ENCODE measurements at places on chromosomes 5 and 9.

DNA sequence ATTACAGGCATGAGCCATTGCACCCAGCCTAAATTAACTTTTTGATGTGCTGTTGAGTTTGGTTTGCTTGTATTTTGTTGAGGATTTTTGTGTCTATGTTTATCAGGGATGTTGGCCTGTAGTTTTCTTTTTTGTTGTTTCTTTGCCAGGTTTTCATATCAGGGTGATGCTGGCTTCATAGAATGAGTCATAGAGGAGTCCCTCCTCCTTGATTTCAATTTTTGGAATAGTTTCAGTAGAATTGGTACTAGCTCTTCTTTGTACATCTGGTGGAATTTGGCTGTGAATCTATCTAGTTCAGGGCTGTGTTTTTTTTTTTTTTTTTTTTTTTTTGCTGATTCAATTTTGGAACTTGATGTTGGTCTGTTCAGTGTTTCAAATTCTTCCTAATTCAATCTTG lies 1164.3 kb upstream of the DMAC1 start:
- no peak for DNase-seq

DNA sequence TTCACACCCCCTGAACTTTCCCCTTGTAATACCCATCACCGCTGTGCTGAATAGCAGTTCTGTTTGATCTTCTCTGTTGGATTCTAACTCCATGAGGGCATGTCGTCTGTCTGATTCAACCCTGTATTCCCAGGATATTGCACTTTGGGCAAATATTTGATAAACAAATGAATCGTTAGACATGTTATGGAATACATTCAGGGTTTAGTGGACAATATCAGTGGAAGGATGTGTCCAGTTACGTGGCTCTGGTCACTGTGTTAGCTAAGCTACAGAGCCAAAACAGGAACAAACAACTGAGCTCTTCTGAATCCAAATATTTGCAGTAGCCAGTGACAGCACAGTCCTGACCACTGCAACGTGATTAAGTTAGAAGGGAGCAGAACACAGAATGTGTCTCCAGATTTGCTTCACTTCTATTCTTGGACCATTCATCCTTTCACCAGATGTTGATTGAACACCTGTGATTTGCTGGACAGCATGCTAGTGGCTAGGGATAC lies 13.2 kb downstream of the ANGPTL2 start:
- DNase-seq: no peak

GRCh38 chr5:138454121-138454520 lies 11.2 kb upstream of the EGR1 start:
- no peak for DNase-seq

DNA sequence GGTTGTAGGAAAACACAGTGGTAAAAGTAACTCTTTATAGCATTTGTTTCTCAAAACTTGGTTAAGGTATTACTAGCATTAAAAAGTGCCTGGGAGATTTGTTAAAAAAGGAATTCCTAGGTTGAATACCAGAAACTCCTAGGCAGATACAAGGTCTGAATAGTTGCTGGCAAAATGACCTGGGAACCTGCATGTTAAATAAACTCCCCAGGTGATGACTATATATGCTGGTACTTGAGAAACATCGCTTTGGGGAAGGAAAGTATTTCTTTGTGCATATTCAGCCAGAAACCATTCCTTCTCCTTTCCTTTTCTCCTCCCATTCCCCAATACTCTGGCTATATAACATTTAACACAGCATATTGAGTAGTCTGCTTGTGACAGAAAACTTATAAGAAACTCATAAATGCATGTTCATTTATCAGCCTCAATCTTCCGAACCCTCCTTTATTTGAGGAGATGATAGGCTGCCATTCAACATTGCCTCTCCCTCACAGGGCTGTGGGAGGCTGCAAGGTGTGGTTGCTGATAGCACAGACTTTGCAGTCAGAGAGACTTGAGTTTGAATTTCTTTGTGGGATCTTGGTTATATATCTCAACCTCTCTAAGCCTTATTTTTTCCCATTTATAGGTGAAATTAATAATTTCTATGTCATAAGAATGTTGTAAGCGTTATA lies 28.7 kb downstream of the PCSK1 start:
- no peak for DNase-seq

DNA sequence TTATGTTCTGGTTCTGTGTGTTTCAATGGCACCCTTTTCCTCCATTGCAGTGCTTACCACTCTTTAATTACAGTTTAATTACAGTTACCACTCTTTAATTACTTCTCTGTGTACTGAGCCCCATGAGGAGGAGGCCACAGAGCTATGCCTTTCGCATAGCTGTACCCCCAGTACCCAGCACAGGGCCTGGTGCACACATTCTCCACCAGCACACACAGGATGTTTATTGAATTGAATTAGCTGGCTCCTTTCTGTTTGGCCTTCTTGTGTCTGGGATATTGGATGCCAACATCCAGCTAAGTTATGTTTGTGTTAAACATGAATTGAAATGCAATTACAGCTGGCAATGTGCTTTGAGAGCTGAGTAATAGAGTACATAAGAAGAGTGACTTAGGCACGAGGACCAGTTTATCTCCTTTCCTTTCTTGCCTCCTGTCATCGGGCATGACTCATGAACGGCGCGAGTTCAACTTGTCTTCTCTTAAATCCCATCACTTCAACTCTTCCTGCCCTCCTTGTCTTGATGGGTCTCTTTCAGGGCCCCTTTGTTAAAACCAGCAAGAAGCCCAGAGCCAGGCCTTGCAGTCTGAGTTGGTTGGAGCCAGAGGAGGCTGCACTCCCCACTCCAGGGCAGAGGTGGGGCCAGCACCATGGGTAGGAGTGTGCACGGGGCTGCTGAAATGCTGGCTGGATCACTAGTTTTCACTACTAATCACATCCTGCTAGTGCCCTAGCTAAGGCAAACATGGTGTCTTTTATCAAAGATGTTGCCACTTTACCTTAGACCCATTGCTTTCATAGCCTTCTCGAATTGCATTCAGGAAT lies 37.4 kb downstream of the MVB12B start:
- DNase-seq: no peak

DNA sequence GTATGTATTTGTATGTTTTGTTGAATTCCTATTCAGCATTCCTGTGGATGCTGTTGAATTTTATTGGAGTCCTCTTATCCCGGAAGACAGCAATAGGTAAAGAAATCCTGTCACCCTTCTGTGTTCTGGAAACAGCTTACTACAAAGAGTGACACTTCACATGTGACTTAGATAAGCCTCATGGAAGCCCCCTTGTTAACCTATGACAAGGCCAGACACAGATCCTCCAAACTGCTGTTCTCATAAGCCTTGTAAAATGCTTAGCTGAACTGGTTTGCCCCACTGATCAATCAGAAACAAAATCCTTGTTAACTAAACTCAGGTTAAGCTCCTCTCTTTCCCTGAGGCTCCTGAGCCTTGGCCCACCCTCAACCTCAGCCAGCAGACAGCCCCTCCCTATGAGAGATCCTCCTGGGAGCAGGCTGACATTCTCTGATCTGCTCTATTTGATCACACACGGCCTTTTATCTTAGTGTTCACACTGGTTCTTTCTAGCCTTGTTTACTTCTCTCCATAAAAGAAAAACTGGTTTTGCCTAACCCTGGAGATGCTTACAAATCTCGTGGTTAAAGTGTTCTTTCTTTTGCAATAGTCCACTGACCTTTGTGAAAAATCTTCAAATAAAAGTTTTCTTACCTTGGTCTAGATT lies 29.4 kb upstream of the ATP6V1G1 start:
- DNase-seq: no peak

GRCh38 chr9:16871336-16872151 lies 1.1 kb upstream of the BNC2 start:
- peak; percentile 23 for DNase-seq

- no peak for DNase-seq
Observed at GRCh38 chr5:78008356-78008967, 232.3 kb upstream of the TBCA start.

DNA sequence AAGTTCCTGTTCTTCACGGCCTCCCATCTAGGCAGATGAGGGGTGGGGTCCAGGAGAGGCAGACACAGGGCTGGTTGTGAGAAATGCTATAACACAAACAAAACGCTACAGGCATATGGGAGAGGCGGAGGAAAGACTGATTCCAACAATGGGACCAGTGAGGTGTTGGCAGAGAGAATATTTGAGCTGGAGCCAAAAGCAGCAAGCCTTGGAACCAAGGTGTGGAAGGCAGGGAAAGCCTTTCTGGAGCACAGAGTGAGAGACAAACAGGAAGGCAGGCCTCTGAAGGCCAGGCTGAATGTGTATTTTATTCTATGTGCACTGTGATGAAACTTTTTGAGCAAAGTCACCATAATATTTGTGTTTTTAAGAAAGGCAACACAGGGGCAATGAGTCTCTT lies 2.9 kb downstream of the ATPSCKMT start:
- DNase-seq: no peak

- no peak for DNase-seq
Observed at GRCh38 chr9:6714176-6714575, 43.6 kb upstream of the KDM4C start.

GRCh38 chr5:39255406-39255805 lies 36.0 kb upstream of the FYB1 start:
- DNase-seq: no peak

GRCh38 chr5:40240111-40240510 lies 439.6 kb upstream of the PTGER4 start:
- DNase-seq: peak; percentile 23

DNA sequence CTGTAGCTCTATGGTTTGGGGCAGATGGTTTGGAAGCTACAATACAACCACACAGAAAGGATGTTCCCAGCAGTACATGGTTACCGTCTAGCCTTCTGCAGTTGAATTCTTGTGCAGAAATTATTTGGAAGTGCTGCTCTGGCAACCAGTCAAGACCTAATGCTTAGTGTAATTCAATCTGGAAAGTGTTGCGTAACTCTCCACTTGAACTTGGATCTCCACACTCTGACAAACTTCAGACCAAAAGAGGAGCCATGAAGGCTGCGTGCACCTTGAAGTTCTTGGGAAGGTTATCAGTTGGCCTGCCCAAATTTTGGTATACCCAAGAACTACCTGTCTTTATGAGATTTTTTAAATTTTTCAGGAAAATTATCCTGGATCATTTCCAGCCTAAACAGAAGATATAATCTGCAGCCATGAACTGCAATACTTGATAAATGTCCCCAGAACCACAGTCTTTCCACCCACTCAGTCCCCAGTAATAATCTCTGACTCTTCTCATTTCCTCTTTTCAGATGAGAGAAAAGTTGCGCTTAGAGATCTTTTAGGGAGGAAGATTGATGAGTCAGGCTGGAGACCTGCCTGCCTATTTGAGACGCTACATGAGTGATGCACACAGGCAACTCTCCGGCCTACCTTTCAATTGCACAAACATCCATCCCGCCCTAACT lies 159.9 kb downstream of the FANCC start:
- DNase-seq: no peak

DNA sequence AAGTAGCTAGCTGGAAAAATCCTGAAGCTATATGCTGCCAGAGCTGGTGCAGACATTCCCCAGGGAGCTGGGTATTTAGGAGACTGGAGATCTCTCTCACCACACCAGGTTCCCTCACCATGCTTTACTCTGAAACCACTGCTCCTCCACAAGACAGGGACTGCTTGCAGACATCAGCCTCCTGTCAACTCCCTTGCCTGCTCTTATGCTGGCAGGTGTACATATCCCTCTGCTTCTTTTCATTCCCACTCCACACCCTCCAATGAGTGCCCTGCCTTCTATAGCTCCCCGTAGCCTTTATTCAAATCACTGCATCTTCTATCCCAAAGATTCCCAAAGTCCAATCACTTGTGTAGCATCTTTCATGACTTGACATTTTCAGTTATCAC lies 380.7 kb downstream of the NFIB start:
- no peak for DNase-seq

DNA sequence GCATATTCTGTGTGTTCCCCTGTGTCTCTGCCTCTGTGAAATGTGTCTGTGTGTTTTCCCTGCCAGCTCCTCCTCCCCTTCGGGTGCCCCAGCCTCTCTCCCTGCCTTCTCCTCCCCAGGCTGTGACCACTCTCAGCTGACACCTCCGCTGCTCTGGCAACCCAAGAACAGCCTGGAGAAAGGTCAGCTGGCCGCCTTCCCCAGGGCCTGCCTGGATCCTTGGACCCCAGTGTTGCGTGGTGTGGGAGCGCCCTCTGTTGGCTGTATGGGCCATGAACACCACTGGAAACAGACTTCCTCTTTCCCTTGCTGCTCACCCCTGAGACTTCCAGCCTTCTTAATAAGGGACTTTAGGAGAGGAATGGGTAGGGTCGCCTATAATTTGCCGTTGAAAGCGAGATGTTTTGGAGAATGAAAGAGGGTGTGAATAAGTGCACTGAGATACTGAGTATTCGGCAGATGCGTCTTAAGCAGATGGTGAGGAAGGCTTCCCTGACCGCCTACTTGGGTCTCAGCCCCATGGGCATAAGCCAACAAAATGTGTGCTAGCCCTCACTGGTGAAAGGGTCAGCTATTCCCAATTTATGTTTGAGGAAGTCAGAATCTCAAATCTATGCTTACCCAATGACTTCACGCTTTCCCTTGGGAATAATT lies 114.9 kb upstream of the TRIM32 start:
- peak; percentile 43 for DNase-seq

DNA sequence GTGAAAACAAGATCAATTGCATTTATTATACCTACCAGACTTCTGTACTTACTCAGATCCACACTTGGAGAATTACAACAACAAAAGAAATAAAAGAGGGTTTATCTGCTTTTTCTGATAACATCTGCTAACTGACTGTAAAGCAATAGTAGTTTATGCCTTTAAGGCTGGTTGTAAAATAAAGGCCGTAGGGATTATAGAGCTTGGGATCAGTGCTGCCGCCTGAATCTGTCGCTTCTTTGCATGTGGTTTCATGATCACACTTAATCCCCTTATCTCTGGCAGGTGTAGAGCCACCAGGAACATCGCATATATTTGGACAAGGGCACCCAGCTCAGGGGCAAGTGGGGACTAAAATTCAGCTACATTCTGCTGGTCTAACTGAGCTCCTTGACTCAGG lies 146.7 kb downstream of the CCDC192 start:
- DNase-seq: no peak

DNA sequence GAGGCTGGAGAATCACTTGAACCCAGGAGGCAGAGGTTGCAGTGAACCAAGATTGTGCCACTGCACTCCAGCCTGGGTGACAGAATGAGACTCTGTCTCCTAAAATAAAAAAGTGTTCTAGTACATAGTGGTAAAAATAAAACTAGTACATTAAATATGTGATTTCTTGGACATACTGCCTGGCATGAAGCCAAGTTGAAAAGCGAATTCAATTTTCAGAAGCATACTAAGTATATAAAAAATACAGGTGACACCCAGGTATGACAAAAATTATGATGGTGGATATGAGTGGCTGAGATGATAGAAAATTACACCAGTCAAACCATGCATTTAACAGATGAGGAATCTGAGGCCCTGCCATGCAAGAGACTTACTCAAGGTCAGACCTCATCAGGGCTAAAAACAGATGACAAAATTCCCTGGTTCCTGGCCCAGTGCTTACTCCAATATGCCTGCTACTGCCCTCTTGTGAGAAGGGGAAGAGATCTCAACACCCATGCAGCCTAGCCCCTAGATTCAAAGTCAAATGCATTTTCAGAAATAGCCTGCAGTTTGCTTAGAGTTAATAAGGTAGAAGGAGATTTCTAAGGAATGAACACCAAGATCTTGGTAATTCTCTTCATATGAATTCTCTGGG lies 46.6 kb upstream of the GNPDA1 start:
- DNase-seq: no peak

GRCh38 chr5:160353379-160353778 lies 17.0 kb downstream of the C1QTNF2 start:
- DNase-seq: no peak
